ENCODE measurements at places on chromosomes 12 and 14. TPM values are rescaled to one million over a fixed set of nuclear protein-coding genes. Genes with fewer than 3 reads are reported as not detected.

DNA sequence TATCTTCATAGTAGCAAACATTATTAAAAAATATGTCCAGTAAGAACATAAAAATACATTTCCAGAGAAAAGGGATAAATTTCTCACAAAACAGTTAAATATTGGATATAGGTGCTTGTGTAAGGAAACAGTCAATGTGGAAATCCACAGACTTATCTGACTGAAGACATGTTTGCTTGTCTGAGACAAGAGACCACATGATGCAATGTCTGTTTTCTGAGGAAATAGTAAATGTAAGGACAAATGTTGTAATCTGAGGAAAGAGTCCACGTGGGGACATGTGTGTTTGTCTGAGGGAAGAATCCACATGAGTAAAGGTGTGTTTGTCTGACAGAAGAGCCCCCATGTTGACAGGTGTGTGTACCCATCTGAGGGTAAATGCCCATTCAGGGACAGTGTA, 1093.2 kb downstream of the TMEM121 start:
- H3K4me1 ChIP-seq = no peaks in the 10 kb centered on the region
- no peaks in the 10 kb centered on the region for H3K36me3 ChIP-seq
- H3K27me3 ChIP-seq = no peaks in the 10 kb centered on the region
- DNase-seq = no peak
- H3K27ac ChIP-seq = no peak overlapping the region
- no peak overlapping the region for H3K4me3 ChIP-seq

Gene GPR65
- total RNA-seq = 0.28 TPM

Gene SRRM4
- not detected for total RNA-seq

DNA sequence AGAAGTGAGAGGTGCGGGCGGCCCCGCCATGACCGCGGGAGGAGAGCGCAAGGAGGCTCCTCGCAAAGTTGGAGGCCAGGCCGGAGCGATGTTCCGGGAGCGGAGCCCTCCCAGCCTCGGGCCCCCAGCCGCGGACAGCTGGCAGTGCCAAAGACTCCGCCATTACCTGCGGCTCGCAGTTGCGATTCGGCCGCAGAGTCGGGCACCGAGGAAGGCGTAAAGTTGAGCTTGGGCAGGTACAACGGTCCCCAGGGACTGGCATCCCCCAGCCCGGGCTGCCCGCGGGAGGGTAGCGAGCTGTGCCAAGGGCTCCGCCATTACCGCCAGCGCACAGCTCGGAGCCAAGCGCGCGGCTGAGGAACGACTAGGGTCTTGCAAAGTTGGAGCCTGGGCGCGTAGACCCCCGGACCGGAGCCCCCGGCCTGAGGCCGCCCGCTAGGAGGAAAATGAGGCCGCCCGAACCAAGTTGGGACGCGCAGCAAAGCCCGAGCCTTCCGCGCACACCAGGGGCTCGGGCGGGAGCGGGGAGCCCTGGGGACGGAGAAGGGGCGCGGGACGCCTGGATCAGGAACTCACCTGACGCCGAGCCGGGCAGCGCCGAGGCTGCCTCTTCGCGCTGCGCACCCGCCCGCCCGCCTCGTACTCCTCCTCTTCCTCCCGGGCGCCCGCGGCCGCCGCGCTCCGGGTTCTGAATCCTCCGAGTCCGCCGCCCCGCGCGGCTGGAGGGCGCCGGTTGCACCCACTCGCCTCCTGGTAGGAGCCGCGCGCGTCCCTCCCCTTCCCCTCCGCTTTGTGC, 677 bp downstream of the NOS1 start:
- no peaks in the 10 kb centered on the region for H3K36me3 ChIP-seq
- H3K4me3 ChIP-seq = no peak overlapping the region
- no peaks in the 10 kb centered on the region for H3K27me3 ChIP-seq

DNA sequence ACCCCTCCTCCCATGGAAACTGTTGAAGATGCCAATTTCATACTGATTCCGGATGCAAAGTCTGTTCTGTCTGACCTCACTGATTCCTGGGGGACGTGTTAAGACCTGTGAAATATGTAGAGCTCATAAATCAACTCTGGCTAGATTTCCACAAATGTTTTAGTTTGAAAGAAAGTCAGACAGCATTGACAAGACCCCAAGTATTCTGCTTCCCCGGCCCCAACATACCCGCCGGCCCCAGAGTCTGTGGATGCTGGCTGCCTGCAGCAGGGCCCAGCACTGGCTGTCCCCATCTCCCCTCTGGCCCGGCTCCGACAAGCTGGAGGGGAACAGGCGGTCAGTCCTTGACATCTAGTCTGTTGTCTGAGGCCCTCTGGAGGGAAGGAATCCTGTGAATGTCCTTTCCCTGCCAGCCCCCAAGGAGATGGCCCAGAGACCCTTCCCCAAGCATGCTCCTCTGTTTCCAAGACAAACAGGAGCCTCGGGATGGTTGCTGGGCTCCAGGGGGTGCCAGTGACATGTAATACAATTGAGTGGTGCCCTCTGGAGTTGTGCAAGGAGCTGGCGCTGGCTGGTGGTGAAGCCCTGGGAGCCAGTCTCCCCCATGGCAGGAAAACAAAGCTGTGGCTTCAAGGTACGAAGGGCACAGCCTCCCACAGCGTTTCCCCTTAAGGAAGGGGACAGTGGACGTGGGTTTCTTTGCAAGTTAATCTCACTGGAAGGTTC, 22.3 kb downstream of the FBLN5 start:
- no peak overlapping the region for H3K27ac ChIP-seq
- peaks cover 43% of the 10 kb centered on the region for H3K36me3 ChIP-seq
- DNase-seq = no peak
- no peaks in the 10 kb centered on the region for H3K27me3 ChIP-seq
- no peak overlapping the region for H3K4me3 ChIP-seq

Gene RNF212B
- total RNA-seq = not detected

- H3K36me3 ChIP-seq = no peaks in the 10 kb centered on the region
- H3K27me3 ChIP-seq = no peaks in the 10 kb centered on the region
- no peak overlapping the region for H3K4me3 ChIP-seq
- H3K4me1 ChIP-seq = no peaks in the 10 kb centered on the region
- no peak overlapping the region for H3K27ac ChIP-seq
- DNase-seq = no peak
These were observed 231.5 kb downstream of the SLC15A4 start for GRCh38 chr12:128592220-128592744.

Gene HCAR2
- not detected for total RNA-seq

Gene CPNE8
- not detected for total RNA-seq

Gene ESPL1
- 5.6 TPM for total RNA-seq

Gene DEGS2
- total RNA-seq = not detected

- no peaks in the 10 kb centered on the region for H3K36me3 ChIP-seq
- no peak overlapping the region for H3K4me3 ChIP-seq
- peaks cover 7% of the 10 kb centered on the region for H3K4me1 ChIP-seq
- DNase-seq = no peak
- no peak overlapping the region for H3K27ac ChIP-seq
- peaks cover 18% of the 10 kb centered on the region for H3K27me3 ChIP-seq
These were observed 15.0 kb upstream of the MEG3 start for GRCh38 chr14:100810861-100811461.

- DNase-seq = no peak
- no peak overlapping the region for H3K4me3 ChIP-seq
- peaks cover 15% of the 10 kb centered on the region for H3K4me1 ChIP-seq
- H3K36me3 ChIP-seq = peaks cover 17% of the 10 kb centered on the region
These were observed 8.7 kb downstream of the ANKRD13A start for GRCh38 chr12:110007881-110008280.

DNA sequence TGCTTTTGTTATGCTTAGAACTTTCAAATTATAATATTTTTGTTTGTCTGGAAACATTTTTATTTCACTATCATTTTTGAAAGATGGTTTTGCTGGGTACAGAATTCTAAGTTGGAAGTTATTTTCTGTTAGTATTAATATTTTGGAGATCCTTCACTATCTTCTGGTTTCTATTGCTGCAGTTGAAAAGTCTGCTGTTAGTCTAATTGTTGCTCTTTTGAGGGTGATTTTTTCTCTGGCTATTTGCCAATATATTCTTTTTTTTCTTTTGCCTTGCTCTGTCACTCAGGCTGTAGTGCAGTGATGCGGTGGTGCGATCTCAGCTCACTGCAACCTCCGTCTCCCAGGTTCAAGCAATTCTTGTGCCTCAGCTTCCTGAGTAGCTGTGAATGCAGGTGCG, 28.2 kb upstream of the ARID2 start:
- no peak overlapping the region for H3K27ac ChIP-seq
- no peak overlapping the region for H3K4me3 ChIP-seq
- H3K27me3 ChIP-seq = no peaks in the 10 kb centered on the region

DNA sequence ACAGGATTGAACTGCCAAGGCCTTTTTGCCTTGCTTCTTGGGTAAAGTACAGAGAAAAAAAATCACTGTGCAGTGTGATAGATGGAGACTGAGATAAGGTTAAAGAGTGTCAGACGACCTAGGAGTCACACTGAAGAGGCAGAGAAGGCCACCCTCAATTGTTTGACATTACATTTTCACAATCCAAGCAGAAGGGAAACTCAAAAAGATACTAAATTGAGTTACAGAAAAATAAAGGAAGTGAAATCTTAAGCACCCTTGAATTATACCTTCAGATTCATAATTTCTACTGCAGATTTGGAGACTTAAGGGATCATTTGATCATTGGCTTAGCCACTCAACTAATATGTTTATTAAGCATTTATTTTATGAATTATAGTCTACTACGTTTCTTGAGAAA, 97.1 kb downstream of the MYF5 start:
- H3K27ac ChIP-seq = no peak overlapping the region
- no peaks in the 10 kb centered on the region for H3K27me3 ChIP-seq
- no peak overlapping the region for H3K4me3 ChIP-seq
- no peaks in the 10 kb centered on the region for H3K36me3 ChIP-seq
- peaks cover 7% of the 10 kb centered on the region for H3K4me1 ChIP-seq
- no peak for DNase-seq

- peak; percentile 92 for DNase-seq
- H3K27me3 ChIP-seq = no peaks in the 10 kb centered on the region
- no peak overlapping the region for H3K4me3 ChIP-seq
- peaks cover 7% of the 10 kb centered on the region for H3K4me1 ChIP-seq
- no peaks in the 10 kb centered on the region for H3K36me3 ChIP-seq
These were observed 31.0 kb downstream of the NINJ2 start for GRCh38 chr12:632102-632696.

Gene KCNJ8
- 13.9 TPM for total RNA-seq

Gene TAS2R8
- not detected for total RNA-seq

Gene PDZRN4
- total RNA-seq = not detected

GRCh38 chr12:109952160-109952858, 43.9 kb downstream of the GIT2 start:
- peak overlapping the region; percentile 75 for H3K27ac ChIP-seq
- H3K4me1 ChIP-seq = peaks cover 36% of the 10 kb centered on the region
- H3K4me3 ChIP-seq = no peak overlapping the region
- H3K27me3 ChIP-seq = no peaks in the 10 kb centered on the region

Gene GCN1
- total RNA-seq = 77.6 TPM

Gene ADGRD1
- not detected for total RNA-seq

Gene ANO4
- 10.2 TPM for total RNA-seq

GRCh38 chr12:40344312-40344711, 119.5 kb downstream of the LRRK2 start:
- H3K27me3 ChIP-seq = no peaks in the 10 kb centered on the region
- H3K4me3 ChIP-seq = no peak overlapping the region
- no peaks in the 10 kb centered on the region for H3K4me1 ChIP-seq
- DNase-seq = no peak

- no peak for DNase-seq
- no peaks in the 10 kb centered on the region for H3K36me3 ChIP-seq
These were observed 193.5 kb upstream of the CNOT2 start for GRCh38 chr12:70049596-70050360.

DNA sequence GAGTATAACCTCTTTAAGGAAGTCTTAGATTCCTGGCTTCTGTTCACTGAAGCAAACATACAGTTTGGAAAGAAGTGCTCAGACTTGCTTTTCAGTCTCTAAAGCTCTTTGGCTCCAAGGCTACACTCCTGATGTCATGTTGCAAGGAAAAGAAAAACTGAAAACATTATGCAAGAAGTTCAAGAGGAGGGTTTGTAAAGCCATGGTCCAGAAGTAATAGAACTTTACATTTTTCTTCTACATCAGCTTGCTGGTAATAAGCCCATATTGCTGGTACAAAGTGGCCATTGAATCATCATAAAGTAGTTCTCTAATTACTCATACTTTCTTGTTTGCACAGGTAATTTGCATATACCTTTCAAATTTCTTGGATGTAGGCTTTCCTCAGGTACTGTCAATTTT, 83.6 kb downstream of the BBS10 start:
- peaks cover 12% of the 10 kb centered on the region for H3K4me1 ChIP-seq
- H3K27ac ChIP-seq = no peak overlapping the region
- no peaks in the 10 kb centered on the region for H3K27me3 ChIP-seq
- H3K4me3 ChIP-seq = no peak overlapping the region
- peak; percentile 44 for DNase-seq

Gene GPRC5D
- not detected for total RNA-seq

GRCh38 chr14:67457782-67458181, 30.7 kb downstream of the TMEM229B start:
- H3K27me3 ChIP-seq = peaks cover 34% of the 10 kb centered on the region
- no peak for DNase-seq
- no peak overlapping the region for H3K27ac ChIP-seq
- H3K36me3 ChIP-seq = no peaks in the 10 kb centered on the region

- no peak overlapping the region for H3K4me3 ChIP-seq
- peaks cover 12% of the 10 kb centered on the region for H3K36me3 ChIP-seq
- no peaks in the 10 kb centered on the region for H3K27me3 ChIP-seq
- H3K4me1 ChIP-seq = peaks cover 2% of the 10 kb centered on the region
- no peak for DNase-seq
These were observed 47.0 kb upstream of the KCNH3 start for GRCh38 chr12:49491823-49492222.

Gene CLEC4A
- total RNA-seq = 0.28 TPM

DNA sequence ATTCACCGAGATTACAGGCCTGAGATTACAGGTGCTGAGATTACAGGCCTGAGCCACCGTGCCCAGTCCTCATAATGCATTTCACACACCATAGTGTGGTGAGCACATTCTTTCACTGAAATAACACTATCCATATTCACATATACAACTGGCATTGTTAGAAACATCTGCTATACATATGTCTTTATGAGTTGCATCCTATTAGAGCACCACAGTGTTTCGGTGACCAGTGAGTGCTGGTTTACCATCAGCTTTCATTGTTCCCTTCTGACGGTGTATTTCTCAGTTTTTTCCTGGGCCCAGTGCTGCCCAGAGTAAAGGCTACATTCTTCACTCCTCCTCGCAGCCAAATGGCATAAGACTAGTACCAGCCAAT, 96.2 kb upstream of the FGD4 start:
- no peaks in the 10 kb centered on the region for H3K4me1 ChIP-seq
- peaks cover 6% of the 10 kb centered on the region for H3K36me3 ChIP-seq
- no peaks in the 10 kb centered on the region for H3K27me3 ChIP-seq
- H3K27ac ChIP-seq = no peak overlapping the region
- no peak overlapping the region for H3K4me3 ChIP-seq

Gene CBLN3
- total RNA-seq = 0.72 TPM

Gene CD4
- 5.7 TPM for total RNA-seq

All from IMR-90 (cell line).